ENCODE measurements at places on chromosomes 2 and 18.

DNA sequence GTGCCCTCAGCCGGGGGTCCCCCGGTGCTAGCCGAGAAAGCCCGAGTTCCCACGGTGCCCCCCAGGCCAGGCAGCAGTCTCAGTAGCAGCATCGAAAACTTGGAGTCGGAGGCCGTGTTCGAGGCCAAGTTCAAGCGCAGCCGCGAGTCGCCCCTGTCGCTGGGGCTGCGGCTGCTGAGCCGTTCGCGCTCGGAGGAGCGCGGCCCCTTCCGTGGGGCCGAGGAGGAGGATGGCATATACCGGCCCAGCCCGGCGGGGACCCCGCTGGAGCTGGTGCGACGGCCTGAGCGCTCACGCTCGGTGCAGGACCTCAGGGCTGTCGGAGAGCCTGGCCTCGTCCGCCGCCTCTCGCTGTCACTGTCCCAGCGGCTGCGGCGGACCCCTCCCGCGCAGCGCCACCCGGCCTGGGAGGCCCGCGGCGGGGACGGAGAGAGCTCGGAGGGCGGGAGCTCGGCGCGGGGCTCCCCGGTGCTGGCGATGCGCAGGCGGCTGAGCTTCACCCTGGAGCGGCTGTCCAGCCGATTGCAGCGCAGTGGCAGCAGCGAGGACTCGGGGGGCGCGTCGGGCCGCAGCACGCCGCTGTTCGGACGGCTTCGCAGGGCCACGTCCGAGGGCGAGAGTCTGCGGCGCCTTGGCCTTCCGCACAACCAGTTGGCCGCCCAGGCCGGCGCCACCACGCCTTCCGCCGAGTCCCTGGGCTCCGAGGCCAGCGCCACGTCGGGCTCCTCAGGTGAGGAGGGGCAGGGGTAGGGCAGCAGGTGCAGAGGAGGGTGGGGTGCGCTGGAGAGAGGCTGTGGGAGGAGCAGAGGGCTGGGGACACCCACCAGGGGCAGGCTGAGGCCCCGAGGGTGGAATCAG is 14.1 kb upstream of the GMPPA start:
- DNase-seq, result no peak

DNA sequence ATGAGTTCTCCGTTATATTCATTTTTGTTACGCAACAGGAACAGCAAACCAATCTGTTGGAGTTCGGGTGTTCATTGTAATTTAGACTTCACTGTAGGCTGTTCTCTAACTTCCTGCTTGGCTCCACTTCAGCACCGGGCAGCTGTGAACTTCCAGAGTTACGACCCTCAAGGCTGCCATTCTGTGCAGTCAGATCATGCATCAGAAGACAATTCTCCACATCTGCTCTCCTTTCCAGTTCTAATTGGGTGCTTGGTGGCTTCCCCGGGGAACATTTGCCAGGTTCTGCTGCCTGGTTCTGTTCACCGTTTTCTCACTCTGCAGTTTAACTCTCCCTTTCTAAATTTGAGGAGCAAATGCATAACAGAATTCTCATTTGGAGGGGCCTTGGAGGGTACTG is 237.7 kb downstream of the NYAP2 start:
- DNase-seq, result no peak

GRCh38 chr2:44668336-44668735 is 273.2 kb upstream of the SIX3 start:
- DNase-seq, result no peak

GRCh38 chr2:155223781-155224406 is 525.4 kb downstream of the KCNJ3 start:
- no peak for DNase-seq

- DNase-seq, result no peak
Observed at GRCh38 chr2:108565778-108566375, 31.6 kb downstream of the LIMS1 start.

GRCh38 chr18:74567822-74568221 is 29.8 kb upstream of the ZNF407 start:
- DNase-seq, result no peak

DNA sequence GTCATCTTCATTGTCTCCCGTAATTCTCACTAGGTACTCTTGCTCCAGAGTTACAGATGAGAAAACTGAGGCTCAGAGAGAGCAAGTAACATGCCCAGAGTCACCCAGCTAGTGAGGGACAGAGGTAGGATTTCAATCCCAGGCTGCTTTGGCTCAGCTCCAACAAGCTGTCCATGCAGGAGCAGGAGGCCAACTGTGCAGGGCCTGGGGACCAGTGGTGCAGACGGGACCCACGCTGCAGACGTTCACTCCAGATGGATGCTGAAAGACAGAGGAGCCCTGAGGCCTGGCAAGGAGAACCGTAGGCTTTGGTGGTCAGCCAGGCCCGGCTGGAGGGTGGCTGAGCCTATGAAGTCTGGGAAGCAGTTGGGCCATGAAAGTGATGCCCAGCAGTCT is 102.6 kb downstream of the MCFD2 start:
- DNase-seq, result no peak

- no peak for DNase-seq
Observed at GRCh38 chr2:195538937-195539336, 118.1 kb upstream of the SLC39A10 start.
